Activated naive CD4-positive, alpha-beta T cell treated with anti-CD3 and anti-CD28 coated beads for 36 hours (primary cell): ENCODE measurements at places on chromosomes 6 and 20. TPM values are rescaled to one million over a fixed set of nuclear protein-coding genes. Genes with fewer than 3 reads are reported as not detected.

The CLPSL2 gene
- total RNA-seq, result not detected

- DNase-seq, result no peak
Measured at GRCh38 chr6:154537511-154538325, 27.2 kb upstream of the CNKSR3 start.

DNA sequence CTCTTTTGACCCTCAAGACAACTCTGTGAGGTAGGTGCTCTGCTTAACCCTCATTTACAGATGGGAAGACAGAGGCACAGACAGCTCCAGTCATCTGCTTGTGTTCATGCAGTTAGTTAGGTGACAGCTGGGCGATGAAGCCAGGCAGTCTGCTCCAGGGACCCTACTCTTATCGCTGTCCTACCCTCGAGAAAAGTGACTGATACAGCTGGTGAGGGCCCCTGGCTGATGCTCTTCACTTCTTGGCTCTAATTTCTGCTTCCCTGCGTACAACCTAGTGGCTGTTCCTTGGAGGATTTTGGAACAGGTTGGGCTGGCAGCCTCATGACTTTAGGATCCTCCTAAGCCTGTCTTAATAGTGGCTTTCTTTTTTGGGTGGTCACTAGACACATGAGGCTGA lies 9.1 kb upstream of the TJAP1 start:
- no peak for DNase-seq

DNA sequence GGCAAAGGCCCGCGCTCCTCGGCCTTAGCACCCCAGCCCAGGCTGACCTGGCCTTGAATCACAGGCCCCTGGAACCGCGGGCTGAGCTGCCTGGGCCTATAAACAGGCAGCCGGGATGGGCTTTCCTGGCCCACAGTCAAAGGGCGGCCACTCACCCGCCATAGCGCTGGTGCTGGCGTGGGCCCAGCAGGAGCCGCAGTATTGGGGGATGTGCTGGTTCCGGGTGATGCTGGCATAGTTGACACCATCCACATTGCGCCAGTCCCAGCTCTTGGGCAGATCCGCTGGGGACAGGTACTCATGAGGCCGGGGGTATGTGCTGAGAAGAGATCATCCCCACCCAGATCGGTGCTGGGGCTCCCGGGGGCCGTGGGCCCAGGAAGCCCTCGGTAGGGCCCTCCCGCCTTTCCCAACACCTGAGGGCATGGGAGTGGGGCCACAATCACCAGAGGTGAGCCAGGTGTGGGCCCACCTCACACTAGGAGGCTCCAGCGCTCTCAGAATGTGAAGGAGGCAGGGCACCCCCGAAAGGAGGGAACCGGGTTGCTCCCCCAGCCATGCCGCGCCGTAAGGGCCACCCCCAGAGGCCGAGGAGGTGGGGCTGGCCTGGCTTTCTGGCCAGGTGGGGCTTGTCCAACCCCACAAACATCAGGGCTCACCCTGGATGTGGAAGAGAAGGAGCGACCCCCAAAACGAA lies 739 bp downstream of the CTSZ start:
- no peak for DNase-seq

DNA sequence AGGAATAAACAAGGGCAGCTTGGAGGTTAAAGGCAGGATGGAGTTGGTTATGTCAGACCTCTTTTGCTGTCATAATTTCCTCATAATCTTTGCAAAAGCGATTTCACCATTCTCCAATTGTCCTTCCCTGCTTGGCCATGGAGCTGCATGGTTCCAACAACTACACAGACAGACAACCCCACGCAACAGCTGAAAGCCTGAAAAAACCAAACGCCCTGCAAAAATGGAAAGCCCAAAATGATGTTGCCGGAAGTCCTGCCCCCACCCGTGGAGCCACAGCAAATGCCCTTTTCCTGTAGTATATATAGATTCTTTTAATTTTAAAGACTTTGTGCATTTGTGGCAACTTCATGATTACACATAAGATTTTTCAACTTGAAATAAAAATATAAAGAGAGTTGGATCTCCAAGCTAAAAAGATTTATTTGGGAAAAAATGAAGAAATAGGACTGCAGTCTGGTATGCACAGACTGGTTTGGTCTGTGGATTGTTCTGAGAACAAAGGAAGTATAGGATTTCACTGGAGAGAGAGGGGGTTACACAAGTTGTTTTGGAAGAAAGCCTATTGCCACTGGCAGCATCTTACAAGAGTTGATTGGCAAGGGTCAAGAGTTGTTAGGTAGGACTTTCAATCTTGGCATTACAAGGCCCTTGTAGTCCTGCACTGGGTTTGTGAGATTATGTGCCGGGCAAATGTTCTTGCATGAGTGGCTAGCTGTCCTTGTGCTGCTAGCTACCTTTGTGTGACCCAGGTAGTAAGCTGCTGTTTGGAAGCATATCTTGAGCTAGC lies 190.0 kb downstream of the C6orf118 start:
- no peak for DNase-seq

DNA sequence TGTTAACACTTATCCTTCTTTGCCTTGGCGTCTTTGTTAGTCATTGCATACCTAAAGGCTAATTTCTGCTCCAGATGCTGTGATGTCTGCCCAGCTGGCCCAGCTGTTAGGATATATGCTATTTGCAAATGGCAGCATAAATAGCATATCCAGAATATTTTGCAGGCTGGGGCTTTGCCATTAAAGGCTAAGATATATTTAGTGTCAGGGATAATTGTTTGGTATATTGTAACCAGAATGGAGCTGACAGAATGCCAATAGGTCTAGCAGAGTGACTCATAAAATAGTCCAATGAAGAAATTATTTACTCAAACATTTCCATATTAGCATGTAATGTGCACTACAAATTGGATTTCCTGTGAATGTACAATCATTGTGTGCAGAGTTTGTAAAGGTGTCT lies 584.1 kb upstream of the FLRT3 start:
- DNase-seq, result no peak

DNA sequence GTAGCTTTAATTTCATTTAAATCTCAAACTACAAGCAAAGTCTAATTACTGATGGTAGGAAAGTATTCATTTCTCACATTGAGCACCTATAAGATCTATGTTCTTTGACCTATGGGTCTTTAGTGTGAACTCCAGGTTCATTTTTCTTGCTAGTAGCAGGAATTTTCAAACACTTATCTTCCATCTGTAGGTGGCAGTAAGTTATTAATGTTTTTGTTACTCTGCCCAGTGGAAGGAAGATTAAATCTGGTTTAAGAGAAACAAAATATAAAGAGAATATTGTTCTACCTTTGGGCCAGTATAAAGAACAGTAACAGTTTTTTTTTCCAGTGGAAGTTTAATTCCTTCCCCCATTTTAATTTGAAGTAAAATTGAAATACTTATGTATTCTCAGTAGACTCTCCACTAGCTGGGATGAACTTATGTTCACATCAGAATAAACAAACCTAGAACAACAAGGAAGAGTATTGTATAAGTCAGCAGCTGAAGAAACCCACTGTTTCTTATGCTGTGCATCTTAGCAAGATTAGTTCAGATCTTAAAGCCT lies 328.2 kb downstream of the PHF3 start:
- DNase-seq, result no peak

DNA sequence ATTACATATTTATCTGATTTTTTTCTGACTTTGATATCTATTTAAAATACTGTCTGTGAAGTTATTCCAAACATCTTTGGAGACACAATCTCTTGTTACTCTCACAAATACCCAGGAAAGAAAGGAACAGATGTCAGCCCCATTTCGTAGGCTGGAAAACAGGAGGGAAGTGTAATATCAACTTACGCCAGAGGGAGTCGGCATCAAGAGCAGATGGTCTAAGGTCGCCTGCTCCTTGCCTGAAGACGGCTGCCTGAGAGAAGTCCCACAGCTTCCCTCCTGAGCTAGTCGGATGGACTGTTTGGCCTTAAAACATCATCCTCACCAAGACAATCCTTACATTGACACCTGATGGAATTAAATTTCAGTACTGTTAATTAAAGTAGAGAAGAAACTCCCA lies 13.4 kb downstream of the CST7 start:
- no peak for DNase-seq

- no peak for DNase-seq
Measured at GRCh38 chr6:155687645-155688044, 232.0 kb upstream of the NOX3 start.

DNA sequence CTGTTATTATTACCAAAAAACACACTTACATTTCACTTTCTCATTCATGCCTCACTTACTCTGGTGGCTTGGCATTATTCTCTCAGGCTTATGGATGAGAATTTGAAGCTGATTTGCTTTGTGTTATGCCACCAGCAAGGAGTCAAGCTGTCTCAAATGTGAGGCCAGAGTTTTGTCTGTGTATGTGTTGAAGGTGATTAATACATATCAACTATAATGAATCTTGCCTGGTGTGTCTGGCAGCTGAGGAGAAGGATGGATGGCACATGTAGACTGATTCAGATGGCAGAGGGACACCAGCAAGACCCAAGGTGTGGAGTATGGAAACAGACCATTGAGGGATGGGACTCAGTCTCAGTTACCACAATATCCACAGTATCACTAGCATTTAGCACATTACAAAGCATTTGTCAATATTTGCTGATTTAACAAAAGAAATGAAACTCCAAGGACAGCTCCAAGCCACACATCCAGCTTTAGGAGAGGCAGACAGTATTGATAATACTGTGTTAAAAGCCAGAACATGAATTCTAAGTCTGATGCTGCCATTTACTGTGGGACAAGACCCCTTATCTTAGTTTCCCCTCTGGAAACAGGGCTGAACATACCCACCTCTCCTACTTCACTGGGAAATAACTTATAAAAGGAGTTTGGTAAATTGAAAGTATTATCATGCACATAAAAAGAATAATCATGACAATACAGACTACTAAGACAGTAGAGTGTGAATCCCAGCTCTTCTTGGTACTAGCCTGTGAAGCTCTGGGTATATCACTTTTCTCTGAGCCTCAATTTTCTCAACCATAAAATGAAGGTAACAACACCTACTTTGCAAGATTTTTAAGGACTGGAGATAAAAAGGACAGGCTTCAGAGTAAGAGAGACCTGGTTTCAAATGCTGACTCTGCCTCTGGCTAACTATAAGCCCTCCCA lies 11.2 kb downstream of the BCL2L1 start:
- no peak for DNase-seq

- DNase-seq, result no peak
Measured at GRCh38 chr6:137489046-137490005, 4.9 kb downstream of the OLIG3 start.

GRCh38 chr6:75281653-75282052 lies 2.9 kb downstream of the TMEM30A start:
- DNase-seq, result no peak

- no peak for DNase-seq
Measured at GRCh38 chr6:132513831-132514545, 1.1 kb upstream of the STX7 start.
